ENCODE measurements at places on chromosomes 4 and X.
A peak's percentile ranks its signal among the peaks of the same experiment; 100 is the strongest.

- DNase-seq, result no peak
Observed at GRCh38 chrX:142233400-142233799, 28.3 kb upstream of the MAGEC2 start.

DNA sequence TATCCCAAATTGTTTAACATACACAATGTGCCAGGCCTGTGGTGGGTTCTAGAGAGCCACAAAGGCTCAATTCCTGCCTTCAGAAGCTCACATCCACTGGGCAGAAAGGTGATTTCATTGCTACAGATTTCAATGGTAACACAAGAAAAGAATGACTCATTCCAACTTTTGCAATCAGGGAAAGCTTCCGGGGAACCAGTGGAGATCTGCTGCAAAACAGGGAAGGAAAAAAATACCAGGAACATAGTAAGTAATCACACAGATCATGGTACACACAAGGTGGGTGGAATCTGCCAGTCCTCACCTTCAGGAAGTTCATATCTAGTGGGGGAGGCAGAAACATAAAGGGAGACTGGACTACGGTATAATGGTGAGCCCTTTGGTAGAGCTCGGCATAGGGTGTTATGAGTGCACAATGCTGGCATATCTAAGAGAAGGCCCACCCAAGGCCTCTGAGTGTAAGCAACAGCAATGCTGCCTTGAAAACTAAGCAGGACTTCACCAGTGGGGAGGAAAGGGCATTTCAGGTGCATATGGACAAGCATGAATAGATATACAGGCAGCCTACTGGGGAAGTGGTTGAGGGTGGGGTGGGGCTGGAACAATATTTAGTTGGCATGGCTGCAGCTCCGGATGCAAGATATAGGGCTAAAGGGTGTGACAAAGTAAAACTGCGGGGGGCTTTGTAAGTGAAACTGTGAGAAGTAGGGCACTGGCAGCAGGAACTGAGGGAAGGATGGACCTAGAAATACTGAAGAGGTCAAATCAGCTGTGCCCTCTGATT, 24.2 kb downstream of the GPRIN3 start:
- no peak for DNase-seq

GRCh38 chrX:67922966-67923365, 379.1 kb downstream of the AR start:
- no peak for DNase-seq

GRCh38 chrX:39195156-39195555, 393.9 kb downstream of the MID1IP1 start:
- DNase-seq, result no peak

DNA sequence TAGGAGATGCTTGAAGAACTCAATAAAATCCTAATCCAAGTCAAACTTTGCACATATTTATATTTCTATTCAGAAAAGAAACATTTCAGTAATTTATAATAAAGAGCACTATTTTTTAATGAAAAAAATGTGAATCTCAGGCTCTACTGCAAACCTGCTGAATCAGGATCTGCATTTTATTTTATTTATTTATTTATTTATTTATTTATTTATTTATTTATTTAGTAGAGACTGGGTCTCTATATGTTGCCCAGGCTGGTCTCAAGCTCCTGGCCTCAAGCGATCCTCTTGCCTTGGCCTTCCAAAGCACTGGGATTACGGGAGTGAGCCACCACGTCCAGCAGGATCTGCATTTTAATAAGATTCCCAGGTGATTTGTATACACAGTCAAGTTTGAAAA, 16.0 kb downstream of the SUPT20HL1 start:
- DNase-seq, result no peak

DNA sequence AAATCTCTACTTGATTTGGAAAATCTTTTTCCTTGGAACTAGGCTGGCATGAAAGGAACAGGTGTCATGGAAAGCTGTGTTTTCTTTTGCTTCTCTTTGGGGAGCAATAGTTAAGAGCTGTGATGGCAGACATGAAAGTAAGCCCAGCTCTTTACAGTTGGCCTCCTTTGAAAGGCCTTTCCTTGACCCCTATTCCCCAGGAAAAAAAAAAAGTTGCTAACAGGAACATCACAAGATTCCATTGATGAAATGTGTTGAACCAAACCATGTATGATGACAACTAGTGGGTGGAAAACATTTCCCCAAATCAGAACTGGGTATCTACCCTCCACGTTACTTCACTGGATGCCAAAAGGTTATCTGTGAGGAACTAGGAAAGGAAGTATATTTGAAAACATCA, 190.7 kb upstream of the RPL34 start:
- DNase-seq, result no peak

GRCh38 chrX:39950018-39950688, 147.6 kb downstream of the BCOR start:
- DNase-seq, result no peak

DNA sequence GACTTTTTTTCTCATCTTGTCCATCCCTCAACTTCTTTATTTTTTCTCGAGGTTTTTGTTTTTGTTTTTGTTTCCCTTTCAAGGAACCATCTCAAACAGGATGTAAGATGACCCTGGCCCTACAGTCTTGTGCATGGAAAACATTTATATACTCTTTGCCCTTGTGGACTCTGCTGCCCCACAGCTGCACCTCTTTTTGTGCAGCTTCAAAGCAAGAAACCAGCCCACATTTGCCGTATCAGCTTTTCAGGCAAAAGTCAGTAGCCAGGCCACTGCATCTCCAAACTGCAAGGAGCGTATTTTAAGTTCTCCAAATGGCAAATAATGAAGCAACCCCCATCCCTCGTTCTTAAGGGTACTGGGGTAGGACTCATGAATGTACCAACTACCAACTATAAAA, 756.5 kb downstream of the C4orf33 start:
- no peak for DNase-seq

DNA sequence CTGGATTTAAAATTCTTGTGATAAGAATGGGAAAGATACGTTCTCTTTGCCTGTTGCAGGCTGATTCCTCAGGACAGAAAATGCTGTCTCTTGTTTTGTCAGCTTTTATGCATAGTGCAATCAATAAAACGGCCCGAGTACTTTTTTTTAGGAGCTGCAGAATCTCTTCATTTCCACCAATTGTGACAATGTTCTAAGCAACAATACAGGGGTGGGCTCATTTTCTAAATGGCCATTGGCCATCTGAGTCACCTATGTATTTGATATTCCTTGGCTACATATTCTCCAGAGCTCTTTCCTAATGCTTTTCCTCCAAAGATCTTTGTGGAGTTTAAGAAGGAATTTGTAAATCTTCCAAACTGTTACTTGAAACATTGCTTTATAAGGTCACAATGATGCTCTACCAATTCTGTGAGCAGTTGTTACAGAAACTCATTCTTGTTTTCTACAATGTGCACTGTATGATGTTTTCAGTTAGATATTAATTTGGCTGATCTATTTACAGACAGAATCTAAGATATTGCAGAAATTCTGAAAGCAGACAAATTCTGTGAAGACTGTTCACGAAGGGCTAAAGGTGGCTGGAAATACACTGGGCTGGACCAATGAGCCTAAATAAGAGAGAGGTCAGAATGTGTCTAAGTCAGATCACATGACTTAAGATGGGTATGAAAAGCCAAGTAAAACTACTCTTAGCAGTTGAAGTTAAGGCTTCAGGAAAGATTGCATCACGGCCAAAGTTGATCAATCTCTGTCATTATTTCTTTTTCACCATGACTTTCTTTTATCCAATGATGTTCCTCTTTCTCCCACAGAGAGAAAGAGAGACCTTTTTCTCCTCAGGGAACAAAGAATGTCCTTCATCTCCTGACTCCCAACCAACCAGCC, 33.4 kb downstream of the TAPT1 start:
- peak; percentile 54 for DNase-seq

DNA sequence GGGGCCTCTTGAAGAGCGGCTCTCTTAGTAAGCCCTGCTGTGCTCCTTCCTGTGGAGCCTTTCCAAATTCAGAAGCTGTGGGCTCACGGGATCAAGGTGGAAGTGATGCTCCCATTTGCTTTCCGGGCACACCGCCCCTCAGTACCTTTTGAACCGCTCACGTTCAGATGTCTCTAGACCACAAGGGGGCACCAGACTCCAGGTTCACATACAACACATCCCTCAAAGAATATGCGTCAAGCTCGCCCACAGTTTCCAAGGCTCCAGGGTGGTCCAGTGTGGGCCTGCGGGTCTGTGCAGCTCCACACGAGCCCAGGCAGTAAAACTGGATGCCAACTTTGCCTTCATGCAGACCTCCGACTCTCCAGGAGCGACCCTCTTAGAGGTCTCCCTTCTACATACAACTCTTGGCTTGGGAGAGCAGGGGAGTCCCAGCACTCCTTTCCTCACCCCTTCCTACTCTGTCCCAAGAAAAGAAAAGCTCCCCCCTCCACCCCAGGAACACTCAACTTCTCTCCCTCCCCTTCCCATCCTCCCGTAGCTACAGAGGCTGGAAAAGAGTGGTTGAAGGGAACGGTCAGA, 11.0 kb downstream of the SUPT20HL1 start:
- DNase-seq, result peak; percentile 48

GRCh38 chr4:7398104-7398423, 36.7 kb downstream of the PSAPL1 start:
- DNase-seq, result no peak

- no peak for DNase-seq
Observed at GRCh38 chr4:26685250-26685649, 101.4 kb downstream of the TBC1D19 start.
